ENCODE measurements at places on chromosomes 3 and 15.

GRCh38 chr3:107822308-107822707 is 268.5 kb downstream of the CD47 start:
- DNase-seq: no peak

GRCh38 chr3:85193565-85193964 is 234.8 kb downstream of the CADM2 start:
- DNase-seq: no peak

- DNase-seq: no peak
Measured at GRCh38 chr3:72123908-72124441, 339.0 kb upstream of the PROK2 start.

DNA sequence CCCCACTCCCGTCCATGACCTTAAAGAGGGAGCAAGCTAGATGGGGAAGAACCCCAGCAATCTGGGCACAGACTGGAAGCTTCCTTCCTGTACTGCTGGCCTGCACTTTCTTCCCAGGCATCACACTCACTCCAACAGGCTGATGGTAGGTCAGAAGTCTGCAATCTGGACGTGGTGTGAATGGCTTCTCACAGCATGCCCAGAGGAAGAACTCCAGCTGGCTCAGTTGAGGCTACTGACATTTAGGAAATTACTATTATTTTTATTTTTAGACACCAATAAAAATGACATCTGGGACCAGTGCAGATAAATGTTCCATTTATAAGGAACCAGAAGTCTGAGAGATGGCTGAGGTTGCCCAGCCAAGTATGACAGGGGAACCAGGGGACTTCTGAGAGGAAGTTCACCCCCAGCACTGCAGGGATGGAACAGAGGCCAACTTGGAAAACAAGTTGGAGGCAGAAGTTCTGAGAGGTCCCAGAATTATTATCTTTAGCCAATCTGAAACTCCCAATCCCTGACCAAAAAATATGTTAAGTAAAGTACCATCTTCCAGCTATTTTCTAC is 163.8 kb upstream of the CTNNB1 start:
- DNase-seq: no peak

DNA sequence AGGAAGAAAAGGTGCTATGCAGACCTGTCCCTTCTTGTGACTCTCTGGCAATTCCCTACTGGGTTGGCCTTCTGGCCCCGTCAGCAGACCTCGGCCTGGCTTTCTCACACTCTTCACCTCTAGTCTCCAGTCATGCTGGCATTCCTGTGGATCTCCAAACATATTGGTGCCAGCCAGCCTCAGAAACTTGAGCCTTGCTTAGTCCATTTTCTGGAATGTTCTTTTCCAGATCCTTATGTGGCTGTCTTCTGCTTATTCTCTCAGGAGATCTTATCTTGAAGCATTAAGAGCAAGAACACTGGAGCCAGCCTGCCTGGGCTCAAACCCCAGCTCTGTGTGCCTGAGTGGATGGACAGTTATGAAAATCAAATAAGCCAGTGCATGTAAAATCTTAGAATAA is 88.2 kb upstream of the NTRK3 start:
- DNase-seq: no peak

- no peak for DNase-seq
Measured at GRCh38 chr3:177263615-177264368, 66.5 kb upstream of the TBL1XR1 start.

DNA sequence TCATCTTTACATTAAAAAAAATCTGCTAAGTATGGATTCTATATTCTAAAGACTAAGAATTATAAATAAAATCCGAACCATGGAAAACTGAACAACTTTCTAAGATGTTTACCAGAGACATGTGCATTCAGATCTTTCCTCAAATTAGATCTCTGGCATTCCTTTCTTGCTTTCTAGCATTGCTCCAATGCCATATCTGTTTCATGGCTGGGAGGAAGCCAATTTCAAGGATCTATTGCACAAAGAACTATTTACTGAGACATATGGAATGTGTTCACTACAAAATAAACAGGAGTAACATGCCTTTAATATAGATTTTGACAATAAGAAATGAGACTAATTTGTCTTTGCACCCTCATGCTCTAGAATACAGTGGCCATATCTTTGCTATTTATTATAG is 45.1 kb upstream of the NANOGP8 start:
- no peak for DNase-seq

GRCh38 chr15:77716632-77717332 is 84.1 kb upstream of the LINGO1 start:
- DNase-seq: no peak

DNA sequence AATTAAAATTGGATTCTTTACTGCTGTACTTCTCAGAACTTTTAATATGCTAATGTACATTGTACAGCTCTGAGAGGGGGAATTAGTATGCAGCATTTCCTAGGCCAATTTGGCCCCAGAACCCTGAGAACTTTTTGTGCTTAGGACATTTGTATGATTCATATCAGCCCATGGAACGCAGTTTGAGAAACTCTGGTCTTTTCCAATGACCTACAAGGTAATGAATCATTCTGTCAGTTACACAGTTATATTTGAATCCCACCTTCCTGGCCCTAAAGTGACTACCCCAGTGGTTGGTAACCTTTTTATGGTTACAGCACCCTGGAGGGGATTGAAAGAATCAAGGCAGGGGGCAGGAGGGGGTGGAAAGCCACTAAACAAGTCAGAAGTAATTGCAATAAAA is 25.6 kb upstream of the KBTBD12 start:
- DNase-seq: no peak

- DNase-seq: no peak
Measured at GRCh38 chr15:34796847-34797435, 1.6 kb upstream of the ACTC1 start.

GRCh38 chr3:65576228-65576627 is 462.5 kb downstream of the MAGI1 start:
- no peak for DNase-seq

DNA sequence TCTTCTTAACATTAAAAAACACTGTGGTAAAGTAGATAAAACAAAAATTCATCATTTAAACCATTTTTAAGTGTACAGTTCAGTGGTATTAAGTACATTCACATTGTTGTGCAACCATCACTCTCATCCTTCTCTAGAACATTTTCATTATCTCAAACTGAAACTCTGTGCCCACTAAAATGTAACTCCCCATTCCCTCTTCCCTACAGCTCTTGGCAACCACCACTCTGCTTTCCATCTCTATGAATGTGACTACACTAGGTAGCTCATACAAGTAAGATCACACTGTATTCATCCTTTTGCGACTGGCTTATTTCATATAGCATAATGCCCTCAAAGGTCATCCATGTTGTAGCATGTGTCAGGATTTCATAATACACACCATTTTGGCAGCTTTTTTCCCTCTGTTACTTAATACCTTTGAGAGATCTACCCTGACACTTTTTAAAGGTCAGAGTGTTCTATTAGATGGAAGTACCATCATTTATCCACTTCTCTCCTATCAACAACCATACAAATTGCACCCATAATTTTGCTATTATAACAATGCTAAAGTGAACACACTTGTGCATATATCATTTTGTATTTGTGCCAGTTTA is 42.9 kb upstream of the FRMD4B start:
- no peak for DNase-seq

GRCh38 chr3:20462226-20462625 is 276.2 kb upstream of the SGO1 start:
- no peak for DNase-seq

DNA sequence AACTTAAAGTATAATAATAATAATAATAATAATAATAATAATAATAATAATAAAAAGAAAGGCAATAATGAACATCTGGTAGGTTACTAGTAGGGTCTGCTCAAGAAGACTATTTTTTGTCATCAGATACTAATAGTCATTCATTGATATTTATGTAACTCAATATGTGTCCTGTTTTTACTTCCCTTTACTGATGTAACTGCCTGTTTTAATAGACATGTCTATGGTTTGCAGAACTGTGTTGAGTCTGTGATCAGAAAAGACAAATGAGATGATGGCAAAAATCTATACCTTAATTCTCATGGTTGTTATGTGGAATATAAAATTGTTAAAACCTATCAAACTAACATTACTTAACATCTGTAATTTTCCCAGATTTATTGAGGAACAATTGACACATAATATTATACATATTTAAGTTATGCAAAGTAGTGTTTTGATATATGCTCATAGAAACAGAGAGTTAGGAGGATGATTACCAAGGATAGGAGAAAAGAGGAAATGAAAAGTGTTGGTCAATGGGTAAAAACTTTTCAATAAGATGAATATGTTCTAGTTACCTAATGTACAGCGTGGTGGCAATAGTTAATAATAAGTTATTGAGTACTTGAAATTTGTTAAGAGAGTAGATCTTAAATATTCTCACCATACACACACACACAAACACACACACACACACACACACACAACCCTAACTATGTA is 699.4 kb downstream of the ZPLD1 start:
- DNase-seq: no peak

GRCh38 chr3:117989982-117990381 is 1044.7 kb downstream of the IGSF11 start:
- DNase-seq: no peak

GRCh38 chr15:23069496-23070166 is 30.3 kb upstream of the TUBGCP5 start:
- DNase-seq: no peak

- no peak for DNase-seq
Measured at GRCh38 chr3:50245251-50245745, 9.3 kb downstream of the GNAI2 start.

GRCh38 chr3:161523916-161524315 is 27.3 kb downstream of the OTOL1 start:
- no peak for DNase-seq

DNA sequence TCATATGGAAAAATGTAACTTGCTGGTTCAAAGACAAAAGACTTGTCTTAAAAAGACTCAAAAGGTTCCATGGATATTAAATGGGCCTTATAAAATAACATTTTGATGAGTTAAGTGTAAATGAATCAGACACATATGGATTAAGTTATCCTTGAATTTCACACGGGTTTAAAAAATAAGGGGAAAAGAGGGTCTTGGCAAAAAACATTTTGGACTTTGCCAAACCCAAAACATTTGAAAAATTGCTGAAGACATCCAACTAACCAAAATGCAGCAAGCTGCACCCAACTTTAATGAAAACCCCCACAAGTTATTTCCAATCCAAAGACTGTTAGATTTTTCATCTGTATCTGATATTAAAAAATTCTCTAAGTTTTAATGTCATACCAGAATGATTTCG is 200.7 kb downstream of the MEIS2 start:
- no peak for DNase-seq

GRCh38 chr15:89657686-89658200 is 2.5 kb upstream of the KIF7 start:
- no peak for DNase-seq

Measured in NCI-H1417 treated with DMSO at 0.1 percent for 48 hours (cell line).